ENCODE measurements at places on chromosomes 11 and 22.

- DNase-seq, result no peak
Observed at GRCh38 chr11:1404461-1405185, 14.9 kb downstream of the BRSK2 start.

GRCh38 chr22:50072714-50073538 is 12.3 kb downstream of the MLC1 start:
- no peak for DNase-seq

DNA sequence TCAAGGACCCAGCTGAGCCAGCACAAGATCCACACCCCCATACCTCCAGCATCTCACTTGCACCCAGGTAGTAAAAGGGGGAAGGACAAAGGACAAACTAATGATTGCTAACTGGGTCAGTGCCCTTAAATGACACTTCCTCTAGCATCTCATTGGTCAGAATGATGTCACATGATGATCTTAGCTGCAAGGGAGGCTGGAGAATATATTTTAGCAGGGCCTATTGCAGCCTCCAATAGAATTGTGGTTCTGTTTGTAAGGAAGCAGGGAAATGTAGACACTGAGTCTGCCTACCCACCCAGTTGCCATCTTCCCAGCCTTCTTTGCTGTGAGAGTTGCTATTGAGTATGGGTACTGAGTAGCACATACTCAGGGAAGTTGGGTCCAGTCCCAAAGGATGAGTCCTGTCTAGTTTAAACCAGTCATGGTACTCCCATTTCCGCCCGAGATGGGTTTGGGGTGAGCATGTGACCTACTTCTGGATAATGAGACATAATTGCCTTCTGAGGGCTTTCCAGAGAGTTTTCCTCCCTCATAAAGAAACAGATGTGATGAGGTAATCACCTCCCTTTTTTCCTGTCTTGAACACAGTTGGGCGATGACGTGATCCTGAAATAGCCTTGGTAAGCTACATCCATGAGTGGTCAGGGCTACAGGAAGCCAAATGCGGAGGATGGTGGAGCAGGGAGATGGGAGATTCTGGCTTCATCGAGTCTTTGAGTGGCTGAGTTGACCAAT is 5.5 kb upstream of the DNAL4 start:
- DNase-seq, result no peak

DNA sequence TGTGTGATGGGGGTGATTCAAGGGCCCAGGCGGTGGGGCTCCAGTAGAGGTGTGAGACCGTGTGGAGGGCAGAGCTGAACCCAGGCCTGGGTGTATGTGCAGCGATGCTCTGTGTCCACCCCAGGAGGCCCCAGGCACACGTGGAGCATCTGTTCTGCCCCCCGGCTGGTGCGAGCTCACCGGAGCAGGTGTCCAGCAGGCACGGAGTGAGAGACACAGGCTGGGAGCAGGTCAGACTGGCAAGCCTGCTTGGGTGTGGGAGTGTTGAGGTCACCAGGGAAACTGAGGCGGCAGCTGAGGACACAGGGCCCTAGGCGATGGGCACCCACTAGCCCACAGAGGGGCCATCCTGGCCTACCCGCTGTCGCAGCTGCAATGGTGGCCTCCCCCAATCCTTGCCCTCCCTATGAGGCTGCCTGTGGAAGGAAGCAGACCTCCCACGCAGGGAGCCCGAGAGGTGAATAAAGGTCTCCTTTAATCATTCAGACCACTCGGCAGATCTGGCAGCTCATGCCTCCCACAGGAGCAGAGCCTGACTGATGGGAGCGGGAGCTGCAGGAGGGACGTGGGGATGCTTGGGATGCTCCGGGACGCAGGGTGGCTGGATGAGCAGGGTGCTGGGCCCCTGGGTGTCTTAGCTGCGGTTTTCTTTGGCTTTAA is 1165.1 kb downstream of the BRD1 start:
- no peak for DNase-seq

GRCh38 chr11:102158164-102158735 is 48.0 kb downstream of the YAP1 start:
- no peak for DNase-seq
